Kidney tubule cell (primary cell): ENCODE measurements at places on chromosomes 11 and 22.

- DNase-seq: no peak
Observed at GRCh38 chr11:125072218-125072960, 9.3 kb downstream of the SLC37A2 start.

GRCh38 chr11:70556884-70557741 lies 158.8 kb downstream of the CTTN start:
- peak; percentile 82 for DNase-seq

DNA sequence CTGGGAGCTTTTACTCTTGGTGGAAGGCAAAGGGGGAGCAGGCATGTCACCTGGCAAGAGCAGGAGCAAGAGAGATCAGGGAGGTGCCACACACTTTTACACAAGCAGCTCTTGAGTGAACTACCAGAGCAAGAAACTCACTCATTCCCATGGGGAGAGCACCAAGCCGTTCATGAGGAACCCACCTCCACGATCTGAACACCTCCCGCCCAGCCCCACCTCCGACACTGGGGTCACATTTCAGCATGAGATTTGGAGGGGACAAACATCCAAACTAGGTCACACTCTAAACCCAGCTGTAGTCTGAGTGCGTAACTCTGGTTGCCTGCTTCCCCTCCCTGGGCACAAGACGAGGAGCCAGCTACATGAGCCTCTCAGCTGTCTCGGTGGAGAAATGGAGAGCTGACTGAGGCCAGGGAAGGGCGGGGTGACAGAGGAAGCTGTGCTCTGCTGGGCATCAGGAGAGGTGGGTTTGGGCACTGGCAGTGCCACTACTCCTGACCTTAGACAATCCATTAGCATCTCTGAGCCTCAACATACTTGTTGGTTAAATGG lies 134.6 kb downstream of the PKNOX2 start:
- no peak for DNase-seq

GRCh38 chr22:36863281-36863680 lies 2.5 kb downstream of the NCF4 start:
- no peak for DNase-seq

GRCh38 chr11:78039391-78039918 lies 16.4 kb upstream of the KCTD14 start:
- DNase-seq: no peak

DNA sequence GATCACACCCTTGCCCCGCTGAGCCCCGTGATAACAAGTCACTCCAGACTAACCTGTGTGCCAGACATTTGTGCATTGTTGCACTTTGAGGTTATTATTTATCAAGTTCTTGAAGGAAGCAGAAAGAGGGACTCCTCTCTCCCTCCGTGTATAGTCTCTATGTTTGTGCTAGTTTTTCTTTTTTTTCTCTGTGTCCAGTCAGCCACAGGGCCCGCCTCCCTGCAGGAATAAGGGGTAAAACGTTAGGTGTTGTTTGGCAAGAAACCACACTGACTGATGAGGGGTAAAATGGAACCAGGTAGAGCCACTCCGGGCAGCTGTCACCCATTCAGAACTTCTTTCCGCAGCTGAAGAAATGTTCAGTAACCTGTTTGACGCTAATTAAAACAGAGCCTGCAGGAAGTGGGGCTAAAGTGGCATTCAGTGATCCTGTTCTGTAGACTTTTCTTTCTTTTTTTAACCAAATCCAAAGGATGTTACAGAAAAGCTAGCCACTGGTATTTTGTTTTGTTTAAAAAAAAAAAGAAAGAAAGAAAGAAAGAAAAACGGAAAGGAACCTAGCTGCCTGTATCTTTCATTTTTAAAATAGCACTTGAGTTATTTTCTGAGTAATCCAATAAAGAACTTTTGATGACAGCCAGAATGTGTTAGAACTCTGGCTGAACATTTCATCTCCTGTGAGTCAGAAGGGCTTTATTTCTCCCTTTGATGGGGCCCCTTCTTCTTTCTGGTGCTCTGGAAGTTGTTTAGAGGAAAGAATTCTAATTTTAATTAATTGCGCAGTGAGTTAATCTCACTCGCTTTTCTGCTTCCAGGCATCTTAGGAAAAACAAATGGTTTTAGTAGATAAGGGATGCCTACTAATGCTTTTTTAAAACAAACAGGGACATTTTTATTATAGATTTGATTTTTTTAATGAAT lies 58.2 kb downstream of the COMMD9 start:
- no peak for DNase-seq

DNA sequence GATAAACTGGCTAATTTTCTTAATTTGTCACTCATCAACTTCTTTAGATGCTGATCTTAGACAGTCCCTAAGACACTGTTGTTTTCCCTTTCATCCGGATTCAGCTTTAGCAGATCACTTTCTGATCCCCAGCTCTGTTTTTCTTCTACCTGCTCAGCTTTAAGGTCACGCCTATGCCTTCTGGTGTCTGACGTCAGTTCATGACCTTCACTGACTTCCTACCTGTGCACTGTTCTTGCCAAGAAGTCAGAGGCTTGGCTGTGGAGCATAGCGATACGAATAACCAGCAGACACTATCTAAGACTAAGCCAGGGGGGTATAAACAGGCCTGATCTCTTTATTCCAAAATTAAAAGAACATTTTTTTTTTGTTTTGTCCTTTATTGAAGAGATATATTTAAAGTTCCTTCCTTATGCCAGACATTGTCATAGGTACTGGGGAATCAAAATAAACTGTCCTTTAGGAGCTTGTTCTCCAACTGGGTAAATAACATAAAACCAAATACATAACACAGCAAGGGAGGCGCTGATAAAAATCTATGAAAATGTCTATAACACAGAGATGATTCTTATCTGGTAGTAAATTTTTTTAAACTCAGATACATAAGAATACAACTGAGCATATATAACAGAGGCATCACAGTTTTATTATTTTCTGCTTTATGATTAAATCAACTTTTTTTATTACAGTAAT lies 352.2 kb upstream of the CTSC start:
- no peak for DNase-seq

DNA sequence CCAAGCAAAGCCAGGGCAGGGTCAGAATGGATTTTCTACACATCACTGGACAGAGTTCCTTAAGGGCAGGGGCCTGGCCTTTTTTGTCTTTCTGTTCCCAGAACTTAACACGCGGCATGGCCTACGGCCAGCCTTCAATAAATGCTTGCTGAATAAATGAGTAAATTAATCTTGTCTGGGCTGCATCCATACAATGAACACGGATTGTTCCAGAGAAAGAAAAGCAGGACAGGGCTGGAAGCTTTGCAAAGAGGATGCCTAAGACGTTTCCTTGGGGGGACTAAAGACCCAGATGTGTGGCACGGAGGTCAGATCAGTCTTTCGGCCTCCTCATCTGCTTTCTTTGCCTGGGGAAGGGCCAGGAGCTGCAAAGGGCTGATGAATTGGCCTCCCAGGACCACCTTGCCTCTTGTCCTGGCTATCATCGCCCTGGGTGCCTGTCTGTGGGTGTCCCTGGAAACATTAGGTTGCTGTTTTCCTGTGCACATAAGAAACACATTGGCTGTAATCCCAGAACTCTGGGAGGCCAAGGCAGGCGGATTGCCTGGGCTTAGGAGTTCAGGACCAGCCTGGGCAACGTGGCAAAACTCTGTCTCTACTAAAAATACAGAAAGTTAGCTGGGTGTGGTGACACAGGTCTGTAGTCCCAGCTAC lies 20.8 kb upstream of the RFPL3 start:
- DNase-seq: no peak

DNA sequence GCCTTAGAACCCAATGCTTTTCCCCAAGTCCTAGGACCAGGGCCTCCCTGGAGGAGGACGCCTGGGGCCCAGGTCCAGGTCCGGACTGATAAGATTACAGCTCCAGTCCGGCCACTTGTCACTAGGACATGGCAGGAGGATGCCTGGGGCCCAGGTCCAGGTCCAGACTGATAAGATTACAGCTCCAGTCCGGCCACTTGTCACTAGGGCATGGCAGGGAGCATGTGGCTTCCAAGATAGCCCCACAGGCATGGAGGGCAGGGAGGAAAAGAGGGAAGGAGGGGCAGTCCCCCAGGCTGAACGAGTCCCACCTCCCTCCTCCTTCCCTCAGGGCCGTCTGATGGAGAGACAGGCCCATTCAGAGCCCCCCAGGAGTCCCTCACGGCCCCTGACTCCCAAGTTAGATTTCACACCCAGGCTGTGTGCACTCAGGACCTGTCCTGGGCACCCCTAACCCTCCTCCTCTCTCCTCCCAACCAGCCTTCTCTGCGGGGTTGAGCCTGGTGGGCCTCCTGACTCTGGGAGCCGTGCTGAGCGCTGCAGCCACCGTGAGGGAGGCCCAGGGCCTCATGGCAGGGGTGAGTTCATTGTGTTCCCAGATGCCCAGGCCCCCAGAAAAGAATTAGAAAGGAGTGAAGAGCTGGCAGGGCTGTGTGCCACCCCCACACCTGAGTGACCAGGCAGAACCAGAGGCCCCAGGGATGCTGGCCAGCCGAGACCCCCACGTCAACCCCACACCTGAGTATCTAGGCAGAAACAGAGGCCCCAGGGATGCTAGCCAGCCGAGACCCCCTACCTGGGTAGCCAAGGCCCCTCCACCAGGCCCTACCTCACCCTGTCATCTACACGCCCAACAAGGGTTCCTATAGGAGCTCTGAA lies 2.1 kb downstream of the TSPAN32 start:
- DNase-seq: no peak

- no peak for DNase-seq
Observed at GRCh38 chr11:86793307-86793706, 7.0 kb upstream of the PRSS23 start.

GRCh38 chr22:44129619-44129976 lies 51.1 kb upstream of the PARVG start:
- DNase-seq: no peak

- no peak for DNase-seq
Observed at GRCh38 chr22:42320443-42321416, 50.3 kb upstream of the TCF20 start.

GRCh38 chr22:37551981-37552380 lies 8.3 kb upstream of the CDC42EP1 start:
- DNase-seq: no peak

DNA sequence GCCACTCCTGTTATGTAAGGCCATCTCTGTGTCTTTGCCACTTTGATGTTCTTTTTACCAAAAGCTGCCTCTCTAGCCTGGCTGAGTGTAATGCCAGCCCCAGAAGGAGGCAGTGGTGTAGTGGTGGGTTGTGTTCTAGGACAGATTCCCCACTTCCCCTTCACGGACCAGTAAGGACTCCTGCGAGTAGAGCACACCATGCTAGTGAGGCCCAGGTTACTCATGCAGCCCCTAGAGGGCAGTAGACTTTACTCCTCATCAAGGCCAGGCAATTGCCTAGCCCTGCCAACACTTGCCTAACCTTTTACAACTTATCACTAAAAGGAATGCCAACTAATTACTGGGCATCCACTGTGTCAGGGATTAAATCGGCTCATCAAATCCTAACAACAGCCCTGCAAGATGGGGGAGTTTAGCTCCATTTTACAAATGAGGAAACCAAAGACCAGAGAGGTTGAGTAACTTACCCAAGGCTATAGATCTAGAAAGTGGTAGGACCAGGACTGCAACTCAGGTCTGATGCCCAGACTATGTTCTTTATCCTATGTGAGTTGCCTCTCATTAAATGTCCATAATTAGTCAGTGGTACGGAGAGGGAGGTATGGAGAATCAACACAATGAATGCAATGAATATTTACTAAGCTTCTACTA lies 75.3 kb downstream of the APIP start:
- peak; percentile 51 for DNase-seq

- DNase-seq: peak; percentile 81
Observed at GRCh38 chr11:7965386-7965785, at the start of gene NLRP10. Gene NLRP10 (minus strand): TSS chr11:7965447. CDS start chr11:7963495, 1,952 bp downstream.

GRCh38 chr11:68251765-68252164 lies 20.0 kb downstream of the C11orf24 start:
- DNase-seq: no peak

- peak; percentile 17 for DNase-seq
Observed at GRCh38 chr11:47106798-47107411, 69.8 kb downstream of the ARFGAP2 start.

DNA sequence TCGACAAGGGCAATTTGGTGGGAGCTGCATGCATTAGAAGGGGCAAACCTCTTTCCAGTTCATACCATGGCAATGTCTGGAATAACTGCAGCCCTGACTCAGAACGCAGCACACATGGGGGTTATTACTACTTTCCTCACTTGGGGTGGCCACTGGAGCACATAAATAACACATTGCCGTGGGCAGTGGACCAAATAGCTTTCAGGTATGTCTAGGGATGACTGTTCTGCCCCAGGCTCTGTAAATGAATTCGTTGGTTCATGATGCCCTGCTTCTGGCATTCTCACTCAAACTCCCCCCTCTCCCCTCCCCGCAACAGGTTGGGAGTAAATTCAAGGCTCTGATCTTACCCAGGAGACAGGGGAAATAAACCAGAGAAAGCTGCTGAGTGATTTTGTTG lies 238.0 kb upstream of the PLET1 start:
- DNase-seq: peak; percentile 96

GRCh38 chr11:78560826-78561484 lies 13.7 kb downstream of the NARS2 start:
- DNase-seq: no peak

- DNase-seq: peak; percentile 82
Observed at GRCh38 chr11:111081021-111081511, 164.5 kb upstream of the POU2AF2 start.

DNA sequence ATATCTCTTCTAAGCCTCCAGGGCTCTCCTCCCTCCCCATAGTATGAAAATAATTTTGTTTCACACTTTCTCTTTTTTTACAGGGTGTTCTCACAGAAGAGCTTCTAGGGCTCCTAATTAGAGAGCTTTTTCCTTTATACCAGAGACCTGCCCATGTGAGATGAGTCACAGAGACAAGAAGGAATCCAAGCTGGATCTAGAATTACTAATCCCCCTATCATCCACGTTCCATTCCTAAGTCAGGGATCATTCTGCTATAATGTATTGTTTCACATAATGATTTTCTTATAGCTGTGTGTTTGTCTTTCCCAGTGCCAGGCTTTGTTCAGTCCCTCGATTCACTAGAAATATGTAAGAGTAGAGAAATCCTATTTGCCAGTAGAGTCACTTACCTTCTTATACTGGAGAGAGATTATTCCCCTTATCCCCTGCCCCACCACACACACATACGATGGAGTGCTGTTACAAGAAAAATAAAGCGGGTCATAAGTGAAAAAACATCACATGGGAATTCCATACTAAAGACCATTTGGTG lies 778.3 kb upstream of the LRRC4C start:
- DNase-seq: peak; percentile 32

DNA sequence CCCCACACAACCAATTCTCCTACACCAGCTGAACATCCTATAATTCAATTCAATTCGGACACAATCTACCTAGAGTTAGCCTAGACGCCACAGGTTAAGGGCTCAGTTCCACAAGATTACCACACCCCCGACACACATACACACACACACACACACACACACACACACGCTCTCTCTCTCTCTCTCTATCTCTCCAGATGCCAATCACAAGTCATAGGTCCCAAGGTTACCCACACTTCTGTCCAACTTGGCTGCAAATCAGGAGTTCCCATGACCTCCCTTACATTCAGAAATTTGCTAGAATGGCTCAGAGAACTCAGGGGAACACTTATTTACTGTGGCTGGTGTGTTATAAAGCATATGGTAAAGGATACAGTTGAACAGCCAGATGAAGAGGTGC lies 204.0 kb downstream of the DBX1 start:
- no peak for DNase-seq

GRCh38 chr11:64915376-64915887 lies 1.6 kb downstream of the ATG2A start:
- no peak for DNase-seq
